ENCODE measurements at places on chromosomes 13 and 19. TPM values are rescaled to one million over a fixed set of nuclear protein-coding genes. Genes with fewer than 3 reads are reported as not detected.

ZNF543 gene
- 0.56 TPM for polyA plus RNA-seq

NLRP13 gene
- polyA plus RNA-seq: not detected

HS6ST3 gene
- polyA plus RNA-seq: 0.31 TPM

C19orf67 gene
- polyA plus RNA-seq: 0.50 TPM

ATP4A gene
- polyA plus RNA-seq: 345 TPM

CALM3 gene
- 84.2 TPM for polyA plus RNA-seq

CD209 gene
- 2.0 TPM for polyA plus RNA-seq

PDX1 gene
- polyA plus RNA-seq: 1.2 TPM

DNA sequence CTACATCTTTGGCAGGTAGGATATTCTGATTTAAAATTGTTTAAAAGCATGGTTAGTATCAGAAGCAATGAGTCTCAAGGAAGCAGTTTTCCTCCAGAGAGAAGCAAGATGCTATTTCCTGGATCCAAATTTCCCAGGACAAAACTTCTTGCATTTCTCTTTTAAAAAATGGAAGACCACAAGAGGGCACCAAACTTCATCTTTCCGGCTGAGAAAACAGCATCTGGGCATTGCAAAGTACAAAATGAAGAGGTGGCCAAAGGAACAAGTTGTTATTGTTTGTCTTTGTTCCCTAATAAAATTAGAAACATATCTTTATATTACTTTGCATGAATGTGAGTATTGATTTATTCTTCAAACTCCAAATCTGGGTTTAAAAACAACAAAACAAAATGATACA, 60.0 kb upstream of the LRCH1 start:
- DNase-seq: peak; percentile 80

DNA sequence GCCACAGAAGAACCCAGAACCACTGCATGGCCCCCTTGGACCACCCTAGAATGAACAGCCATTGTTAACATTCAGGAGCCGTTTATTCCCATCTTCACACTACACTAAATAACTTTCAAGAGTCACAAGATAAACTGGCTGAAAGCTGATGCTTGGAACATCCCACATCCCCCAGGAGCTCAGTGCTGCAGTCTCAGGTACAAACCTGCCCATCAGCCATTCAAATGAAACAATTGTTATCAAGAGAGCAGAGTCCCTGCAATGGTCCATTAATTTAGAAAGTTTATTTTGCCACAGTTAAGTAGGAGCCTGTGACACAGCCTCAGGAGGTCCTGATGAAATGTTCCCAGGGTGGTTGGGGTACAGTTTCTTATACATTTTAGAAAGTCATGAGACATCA, 123.8 kb upstream of the ZNF91 start:
- no peak for DNase-seq

DNA sequence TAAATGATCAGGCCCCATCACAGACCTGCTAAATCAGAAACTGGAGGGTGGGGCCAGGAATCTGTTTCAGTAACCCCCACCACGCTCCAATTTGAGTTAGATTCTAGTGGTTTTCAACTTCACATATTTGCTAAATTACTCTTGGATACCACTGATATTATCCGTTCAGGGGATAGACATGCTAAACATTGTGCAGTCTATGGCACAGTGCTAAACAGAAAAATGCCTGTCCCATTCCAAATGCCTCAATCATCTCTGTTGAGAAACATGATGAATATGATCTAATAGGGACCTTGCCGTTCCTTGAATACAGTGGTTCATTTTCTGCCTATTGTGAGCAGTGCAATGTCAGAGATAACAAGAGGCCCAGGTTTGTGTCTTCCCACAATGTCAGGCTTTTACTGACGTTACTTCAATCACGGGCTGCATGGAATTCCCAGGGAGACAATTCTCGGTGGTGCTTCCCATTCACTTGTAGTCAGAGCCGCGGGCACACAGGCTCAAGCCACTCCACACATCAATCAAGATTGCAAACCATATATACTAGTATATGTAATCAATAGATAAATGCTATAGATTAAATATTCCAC, 52.7 kb downstream of the MYO16 start:
- no peak for DNase-seq

- DNase-seq: no peak
These were observed 17.6 kb downstream of the GPR42 start for GRCh38 chr19:35388277-35389054.

DNA sequence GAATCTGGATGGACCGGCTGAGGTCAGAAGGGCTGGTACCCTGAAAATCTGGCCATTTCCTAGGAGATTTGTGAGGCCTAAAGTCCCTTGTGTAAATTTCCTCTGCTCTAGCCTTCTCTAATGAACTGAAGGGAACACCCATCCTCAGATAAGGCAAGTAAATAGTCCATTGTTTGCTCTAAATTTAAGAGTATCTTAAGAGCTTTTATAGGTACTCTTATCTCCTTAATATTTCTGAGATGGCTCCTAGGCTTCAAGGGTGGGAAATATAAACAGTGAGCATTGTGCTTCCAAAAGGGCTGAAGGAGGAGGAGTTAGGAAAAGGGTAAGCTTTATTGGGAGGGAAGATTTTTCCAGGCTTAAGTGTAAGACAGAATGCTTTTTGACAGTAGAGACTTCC, 148.7 kb upstream of the EDNRB start:
- no peak for DNase-seq

GRCh38 chr13:43494206-43494605, 292.6 kb downstream of the ENOX1 start:
- DNase-seq: no peak

GRCh38 chr19:38315657-38316476, at the start of gene YIF1B:
Gene YIF1B (minus strand): TSS chr19:38315947. CDS start chr19:38315917, 30 bp downstream.
- peak; percentile 99 for DNase-seq

DNA sequence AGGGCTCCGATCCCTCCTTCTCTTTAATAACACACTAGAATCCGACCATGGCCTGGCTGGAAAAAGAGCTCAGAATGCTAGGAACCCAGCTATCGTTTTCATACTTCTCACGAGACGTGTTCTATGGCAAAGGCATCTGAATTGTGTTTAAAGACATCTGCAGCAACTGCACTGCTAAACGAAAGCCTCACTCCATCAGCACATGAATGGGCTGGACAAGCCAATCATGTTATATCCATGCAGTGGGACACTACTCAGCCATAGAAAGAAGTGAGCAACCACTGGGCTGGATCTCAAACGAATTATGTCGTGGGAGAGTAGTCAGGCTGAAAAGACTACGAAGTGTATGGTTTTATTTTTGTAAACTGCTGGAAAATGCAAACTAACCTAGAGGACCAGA, 136.1 kb downstream of the COL4A1 start:
- no peak for DNase-seq

- no peak for DNase-seq
These were observed 95.1 kb downstream of the ATP11A start for GRCh38 chr13:112784811-112785482.

DNA sequence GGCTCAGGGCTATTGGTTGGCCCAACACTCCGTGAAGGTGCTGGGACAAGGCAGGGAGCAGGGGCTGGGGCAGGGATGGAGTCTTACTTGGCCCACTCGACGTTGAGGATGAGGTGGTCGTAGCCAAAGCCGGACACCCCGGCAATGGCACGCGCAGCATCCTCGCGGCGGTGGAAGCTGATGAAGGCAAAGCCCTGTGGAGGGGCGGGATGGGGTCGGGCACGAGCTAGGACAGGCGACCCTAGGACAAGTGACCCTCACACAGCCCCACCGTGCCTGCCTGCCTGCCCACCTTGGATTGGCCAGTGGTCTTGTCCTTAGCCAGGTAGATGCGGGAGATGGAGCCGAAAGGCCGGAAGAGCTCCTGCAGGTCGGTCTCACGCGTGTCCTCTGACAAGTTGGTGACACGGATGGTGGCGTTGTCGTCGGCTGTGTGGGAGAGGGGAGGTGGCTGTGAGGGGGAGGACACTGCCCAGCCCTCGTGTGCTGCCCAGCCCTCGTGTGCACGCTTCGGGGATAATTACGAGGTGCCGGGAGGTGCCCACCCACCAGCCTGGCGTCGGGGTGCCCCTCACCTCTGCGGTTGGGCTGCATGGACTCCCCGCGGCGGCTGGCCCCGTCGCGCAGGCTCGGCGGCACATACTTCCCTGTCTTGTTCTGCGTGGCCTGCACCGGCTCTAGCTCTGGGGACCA, 4.0 kb downstream of the P2RY11 start:
- DNase-seq: no peak

DNA sequence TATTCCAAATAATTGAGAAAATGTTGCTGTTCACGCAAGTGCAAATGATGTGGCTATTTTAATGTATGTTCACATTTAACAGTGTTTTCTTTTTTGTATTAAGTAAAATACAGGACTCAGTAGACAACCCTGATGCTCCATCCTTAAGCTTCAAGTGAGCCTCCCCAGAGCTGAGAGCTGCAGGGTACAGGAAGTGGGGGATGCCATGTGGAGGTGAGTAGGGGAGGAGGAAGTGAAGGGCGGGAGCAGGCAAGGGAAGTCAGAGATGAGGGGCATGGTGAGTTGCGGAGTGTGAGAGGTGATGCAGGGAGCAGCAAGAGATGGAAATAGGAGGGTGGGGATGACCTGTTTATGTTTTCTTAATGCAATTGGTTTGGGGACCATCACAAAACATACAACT, 711.0 kb downstream of the UQCRFS1 start:
- no peak for DNase-seq
